8988T (cell line): ENCODE measurements at places on chromosomes 7 and 10.

- DNase-seq: no peak
These were observed 25.2 kb downstream of the ATRNL1 start for GRCh38 chr10:115118346-115118745.

DNA sequence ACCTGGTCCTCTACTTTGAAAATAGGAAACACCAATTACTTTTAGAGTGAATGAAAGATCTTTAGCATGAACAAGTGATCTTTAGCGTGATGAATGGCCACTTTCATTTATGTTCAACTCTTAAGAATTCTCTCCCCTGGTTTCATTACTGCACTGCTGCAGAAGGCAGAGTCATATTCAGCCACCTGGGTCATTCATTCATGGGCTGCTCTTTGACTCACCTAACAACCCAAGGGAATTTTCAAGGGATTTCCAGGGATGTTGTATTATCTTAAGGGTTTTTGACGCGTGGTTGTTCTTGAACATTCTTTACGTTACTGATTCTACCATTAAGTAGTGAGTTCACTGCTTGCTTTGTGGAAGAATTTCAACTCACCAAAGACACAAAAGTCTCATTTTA, 87.3 kb upstream of the STK17A start:
- no peak for DNase-seq

DNA sequence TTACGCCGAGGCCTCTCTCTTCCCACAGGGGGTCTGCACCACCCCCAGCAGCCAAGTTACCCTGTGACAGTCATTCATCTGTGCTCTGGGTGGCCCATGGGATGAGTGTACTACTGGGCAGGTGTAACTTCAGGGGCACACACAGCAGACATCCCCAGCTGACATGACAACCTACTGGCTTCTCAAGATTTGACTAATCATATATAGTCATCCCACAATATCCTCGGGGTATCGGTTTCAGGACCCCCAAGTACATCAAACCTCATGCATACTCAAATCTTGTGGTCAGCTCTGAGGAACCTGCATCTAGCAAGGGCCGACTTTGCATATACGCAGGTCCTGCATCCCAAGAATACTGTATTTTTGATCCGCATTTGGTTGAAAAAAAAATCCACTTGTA, 336.9 kb upstream of the C7orf33 start:
- no peak for DNase-seq

DNA sequence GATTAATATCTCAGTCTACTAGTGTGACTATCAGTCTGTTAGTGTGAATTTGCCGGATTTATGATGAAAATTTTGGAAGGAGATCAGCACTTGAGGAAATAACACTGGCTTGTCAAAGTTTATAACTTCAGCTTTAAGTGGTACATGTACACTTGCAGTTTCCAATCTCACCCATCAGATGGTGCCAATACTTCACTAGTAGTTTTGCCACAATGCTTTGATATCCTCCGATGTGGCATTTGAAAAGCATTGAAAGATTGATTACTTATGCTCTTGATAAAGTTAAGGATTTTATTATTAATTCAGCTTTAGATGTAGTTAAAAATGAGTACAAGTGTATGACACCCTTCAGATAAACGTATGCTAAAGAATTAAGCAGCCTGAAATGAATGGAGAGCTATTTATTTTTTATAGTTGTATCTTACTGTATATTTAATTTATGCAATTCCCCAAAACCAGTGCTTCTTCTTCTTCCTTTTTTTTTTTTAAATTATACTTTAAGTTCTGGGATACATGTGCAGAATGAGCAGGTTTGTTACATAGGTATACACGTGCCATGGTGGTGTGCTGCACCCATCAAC, 98.2 kb downstream of the ANLN start:
- DNase-seq: no peak

DNA sequence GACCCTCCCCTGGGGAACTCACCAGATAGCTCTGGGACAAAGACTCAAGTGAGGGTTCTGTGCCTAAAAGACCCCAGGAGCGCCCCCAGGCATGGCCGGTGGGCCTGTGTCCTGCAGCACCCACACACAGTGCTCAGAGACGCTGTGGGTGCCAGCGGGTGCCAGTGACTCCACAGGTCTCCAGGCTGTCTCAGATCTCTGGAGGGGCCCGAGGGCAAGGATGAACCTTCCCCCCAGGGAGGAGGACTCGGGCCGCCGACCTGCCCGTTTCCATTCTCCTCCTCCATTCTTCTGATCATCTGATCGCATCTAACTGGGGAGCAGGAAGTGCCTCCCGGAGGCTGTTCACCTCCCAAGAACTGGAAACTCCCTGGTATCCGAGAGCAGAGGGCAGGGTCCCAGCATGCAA, 980 bp downstream of the ADAM8 start:
- peak; percentile 80 for DNase-seq

DNA sequence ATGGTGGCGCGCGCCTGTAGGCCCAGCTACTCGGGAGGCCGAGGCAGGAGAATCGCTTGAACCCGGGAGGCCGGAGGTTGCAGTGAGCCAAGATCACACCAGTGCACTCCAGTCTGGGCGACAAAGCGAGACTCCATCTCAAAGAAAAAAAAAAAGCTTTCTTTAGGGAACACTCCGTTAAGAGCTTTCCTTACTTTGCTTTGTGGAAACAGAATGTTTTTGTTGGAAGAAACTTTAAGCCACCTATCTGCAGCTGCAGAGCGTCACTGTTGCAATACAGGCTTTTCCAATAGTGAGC, 641 bp upstream of the TPK1 start:
- DNase-seq: no peak
